Progenitor cell of endocrine pancreas (in vitro differentiated cells): ENCODE measurements at places on chromosomes 16 and 17. TPM values are rescaled to one million over a fixed set of nuclear protein-coding genes. Genes with fewer than 3 reads are reported as not detected.

Gene TRIM72
- total RNA-seq, result 0.14 TPM in 1 of 2 replicates, not detected in the other

Gene CMIP
- total RNA-seq, result 62.5 and 62.7 TPM in 2 replicates

DNA sequence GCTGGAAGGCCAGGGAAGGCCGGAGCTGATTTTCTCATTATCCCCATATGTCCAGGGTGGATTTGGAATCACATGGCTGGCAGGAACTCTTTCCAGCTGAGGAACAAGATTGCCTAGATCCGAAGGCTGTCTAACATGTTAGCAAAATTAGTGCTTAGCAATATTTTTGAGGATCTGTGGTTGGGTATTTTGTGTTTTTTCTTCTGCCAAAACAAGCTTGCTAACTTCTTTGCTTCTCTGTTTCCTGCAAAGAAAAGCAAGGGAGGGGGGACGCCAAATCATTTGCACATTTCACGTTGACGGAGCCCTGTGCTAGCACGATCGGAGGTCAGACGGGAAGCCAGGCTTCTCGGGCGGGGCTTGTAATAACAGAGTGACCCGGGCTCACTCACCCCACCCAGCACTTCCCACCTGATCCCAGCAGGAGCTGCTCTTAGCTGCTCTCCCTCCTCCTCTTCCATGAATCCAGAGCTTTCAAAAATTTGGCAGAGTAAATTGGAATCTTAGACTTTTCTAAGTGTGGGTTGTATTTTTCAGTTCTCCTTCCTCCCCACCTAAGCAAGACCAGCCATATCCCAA is 33.3 kb upstream of the FOXF1 start:
- no peak for DNase-seq

Gene GABARAPL2
- 75.0 and 79.0 TPM in 2 replicates for total RNA-seq

DNA sequence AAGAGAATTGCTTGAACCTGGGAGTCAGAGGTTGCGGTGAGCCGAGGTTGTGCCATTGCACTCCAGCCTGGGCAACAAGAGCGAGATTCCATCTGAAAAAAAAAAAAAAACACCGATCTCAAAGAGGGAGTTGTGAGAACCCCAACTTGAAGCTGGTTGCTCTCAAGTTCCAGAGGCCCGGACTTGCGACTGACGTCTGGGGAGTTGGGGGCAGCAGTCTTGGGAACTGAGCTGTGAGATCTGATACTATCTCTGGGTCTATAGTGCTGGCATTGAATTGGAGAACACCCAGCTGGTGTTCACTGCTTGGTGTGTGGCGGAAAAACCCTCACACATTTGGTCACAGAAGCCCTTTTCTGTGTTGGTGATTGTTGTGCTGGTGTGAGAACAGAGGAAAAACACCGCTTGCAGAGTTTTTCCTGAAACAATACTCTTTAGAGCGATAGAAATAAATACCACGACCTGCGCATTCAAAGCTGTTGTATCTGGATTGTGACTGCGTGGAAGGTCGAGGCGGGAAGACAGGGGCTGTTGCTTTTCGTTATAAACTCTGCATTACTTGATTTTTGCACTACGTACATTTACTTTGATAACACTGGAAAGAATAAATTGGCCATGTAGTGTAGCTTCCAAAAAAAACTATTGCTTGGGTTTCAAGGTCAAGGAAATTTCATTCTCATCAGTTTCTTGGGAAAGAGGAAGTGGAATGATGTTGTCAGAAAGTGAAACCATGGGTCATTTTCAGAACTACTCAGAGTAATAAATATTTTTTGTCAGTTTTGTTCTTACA is 8.8 kb downstream of the SCIMP start:
- no peak for DNase-seq
